ENCODE measurements at places on chromosomes 7 and 10.

DNA sequence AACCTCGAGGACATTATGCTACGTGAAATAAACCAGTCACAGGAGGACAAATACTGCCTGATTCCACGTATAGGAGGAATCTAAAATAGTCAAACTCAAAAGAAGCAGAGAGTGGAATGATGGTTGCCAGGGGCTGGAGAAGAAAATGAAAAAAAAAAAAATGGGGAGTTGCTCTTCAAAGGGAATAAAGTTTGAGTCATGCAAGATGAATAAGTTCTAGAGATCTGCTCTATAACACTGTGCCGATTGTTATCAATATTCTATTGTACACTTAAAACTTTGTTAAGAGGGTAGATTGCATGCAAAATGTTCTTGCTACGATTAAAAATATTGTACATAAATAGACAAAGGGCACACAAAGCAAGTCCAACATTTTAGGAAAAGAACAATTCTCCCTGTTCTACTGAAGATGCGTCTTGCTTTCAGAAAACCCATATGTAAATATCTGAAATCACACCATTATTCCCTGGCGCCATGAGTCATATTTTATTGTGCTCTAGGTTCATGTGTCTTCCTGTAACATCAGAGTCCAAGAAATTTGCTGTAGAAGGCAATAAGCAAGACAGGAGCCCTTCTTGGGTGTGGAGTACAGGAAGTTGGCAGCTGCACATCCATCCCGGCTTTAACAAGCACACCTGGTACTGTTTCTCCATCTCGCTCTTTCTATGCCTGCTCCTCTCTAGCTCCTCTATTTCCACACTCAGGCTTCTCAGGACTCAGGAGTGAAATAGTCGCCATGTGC is 145.9 kb downstream of the GFRA1 start:
- DNase-seq = no peak

- no peak for DNase-seq
These were observed 30.0 kb upstream of the LANCL2 start for GRCh38 chr7:55335151-55335550.

- no peak for DNase-seq
These were observed 298.9 kb upstream of the HPS1 start for GRCh38 chr10:98745645-98746044.

GRCh38 chr10:7667262-7668141 is 736 bp upstream of the ITIH5 start:
- DNase-seq = no peak
